EL (cell line): ENCODE measurements at places on chromosomes 6 and 20.

GRCh38 chr6:159866286-159867247, 24.2 kb upstream of the MAS1 start:
- no peak for DNase-seq

GRCh38 chr6:145863366-145863765, 48.8 kb upstream of the FBXO30 start:
- DNase-seq = no peak

- no peak for DNase-seq
These were observed 88.3 kb upstream of the PAK5 start for GRCh38 chr20:9927224-9927623.

DNA sequence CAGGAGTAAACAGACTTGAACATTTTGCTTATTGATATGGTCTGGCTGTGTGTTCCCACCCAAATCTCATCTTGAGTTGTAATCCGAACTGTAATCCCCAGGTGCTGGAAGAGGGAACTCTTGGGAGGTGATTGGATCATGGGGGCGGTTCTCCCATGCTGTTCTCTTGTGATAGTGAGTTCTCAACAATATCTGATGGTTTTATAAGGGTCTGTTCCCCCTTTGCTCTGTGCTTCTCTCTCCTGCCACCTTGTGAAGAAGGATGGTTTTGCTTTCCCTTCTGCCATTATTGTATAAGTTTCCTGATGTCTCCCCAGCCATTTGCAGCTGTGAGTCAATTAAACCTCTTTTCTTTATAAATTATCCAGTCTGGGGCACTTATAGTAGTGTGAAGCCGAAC, 40.0 kb downstream of the MYLIP start:
- peak; percentile 39 for DNase-seq

DNA sequence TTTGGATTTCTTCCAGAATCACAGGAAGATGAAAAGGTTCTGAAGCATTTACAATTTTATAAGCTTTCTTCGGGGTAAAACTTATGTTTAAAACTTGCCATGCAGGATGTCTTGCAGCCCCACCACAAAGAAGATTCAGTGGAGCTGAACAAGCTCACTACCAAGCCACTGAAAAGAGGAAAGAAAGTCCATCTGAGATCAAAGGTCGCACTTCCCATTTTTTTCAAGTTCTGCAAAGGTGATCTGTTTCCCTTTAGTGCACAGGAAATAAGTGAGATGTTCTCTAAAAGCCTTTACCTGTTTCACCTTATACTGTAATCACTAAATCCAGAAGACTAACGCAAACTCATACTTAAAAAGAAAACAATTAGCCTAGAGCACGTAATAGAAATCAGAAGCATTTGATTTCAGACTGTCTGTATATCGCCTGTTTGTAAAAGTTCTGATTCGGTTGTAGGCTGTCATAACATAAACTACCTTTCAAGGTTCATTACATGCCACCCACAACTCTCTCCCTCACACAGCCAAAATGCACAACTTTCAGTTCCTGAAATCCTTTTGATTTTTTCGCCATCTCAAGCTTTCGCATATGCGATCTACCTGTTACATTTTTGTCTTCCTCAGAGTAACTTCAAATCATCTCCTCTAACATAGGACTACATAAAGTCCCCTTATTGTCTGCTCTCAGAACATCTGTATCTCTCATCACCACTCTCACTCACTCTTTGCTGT, 1.8 kb downstream of the ECHDC1 start:
- no peak for DNase-seq

GRCh38 chr6:16751251-16751946, 9.9 kb downstream of the ATXN1 start:
- DNase-seq = peak; percentile 87

GRCh38 chr20:53502820-53503219, 90.8 kb downstream of the ZNF217 start:
- no peak for DNase-seq

DNA sequence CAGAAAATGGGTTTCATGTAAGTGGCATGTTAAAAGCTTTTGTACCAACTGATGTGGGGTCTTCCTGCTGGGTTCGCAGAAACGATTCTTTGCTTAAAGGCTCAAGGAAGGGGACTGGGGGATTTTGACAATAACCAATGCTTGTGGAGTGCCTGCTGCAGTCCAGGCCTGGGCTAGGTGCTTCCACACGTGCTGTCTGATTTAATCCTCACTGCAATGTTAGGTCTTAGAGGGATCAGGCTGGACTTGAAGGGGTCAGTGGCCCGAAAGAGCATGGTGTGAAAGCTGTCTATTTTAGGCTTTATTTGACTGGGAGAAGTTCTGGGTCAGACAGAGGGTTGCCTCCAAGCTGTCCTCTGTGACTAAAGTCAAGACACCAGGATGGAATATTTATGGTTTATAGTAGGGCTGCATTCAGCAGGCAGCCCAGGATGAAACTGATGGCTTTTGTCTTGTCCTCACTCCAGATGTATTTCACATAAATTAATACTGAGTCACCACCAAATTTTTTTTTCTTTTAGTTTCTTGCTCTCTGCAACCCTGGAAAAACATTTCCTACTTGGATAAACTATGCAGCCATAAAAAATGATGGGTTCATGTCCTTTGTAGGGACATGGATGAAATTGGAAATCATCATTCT, 219.1 kb downstream of the ZMYND8 start:
- DNase-seq = peak; percentile 70

DNA sequence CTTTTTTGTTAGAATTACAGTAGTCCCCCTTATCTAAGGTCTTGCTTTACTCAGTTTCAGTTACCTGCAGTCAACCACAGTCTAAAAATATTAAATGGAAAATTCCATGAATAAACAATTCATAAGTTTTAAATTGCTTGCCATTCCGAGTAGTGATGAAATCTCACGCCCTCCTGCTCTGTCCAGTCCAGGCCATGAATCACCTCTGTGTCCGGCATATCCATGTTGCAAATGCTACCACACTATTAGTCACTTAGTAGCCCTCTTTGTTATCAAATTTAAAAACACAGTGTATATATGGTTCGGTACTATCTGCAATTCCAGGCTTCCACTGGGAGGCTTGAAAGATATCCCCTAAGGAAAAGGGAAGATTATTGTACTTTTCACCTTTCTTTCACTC, 164.6 kb upstream of the FAM83B start:
- DNase-seq = peak; percentile 74

DNA sequence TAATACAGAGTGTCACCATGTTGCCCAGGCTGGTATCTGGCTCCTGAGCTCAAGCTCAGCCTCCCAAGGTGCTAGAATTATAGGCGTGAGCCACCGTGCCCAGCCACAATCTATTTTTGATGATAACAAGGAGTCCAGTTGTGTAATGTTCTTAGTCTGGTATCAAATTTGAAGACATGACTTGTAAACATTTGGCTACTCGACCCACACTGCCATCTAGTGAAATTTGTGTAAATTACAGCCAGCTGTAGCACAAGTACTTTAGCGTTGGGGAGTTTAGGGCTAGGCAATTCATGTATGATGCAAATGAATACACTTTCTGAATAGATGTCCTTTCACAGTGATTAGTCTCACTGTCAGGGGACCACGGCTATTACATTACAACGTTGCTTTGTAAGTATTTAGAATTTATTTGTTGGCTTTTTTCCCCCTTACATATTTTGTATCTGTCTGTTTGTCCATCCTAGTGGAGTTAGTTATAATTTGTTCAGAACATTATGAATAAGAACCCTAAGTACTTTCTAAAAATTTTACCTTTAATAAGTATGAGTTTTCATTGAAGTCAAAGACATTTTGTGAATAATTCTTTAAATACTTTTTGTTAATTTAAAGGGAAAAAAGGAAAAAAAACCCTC, 139.7 kb downstream of the PRDM13 start:
- peak; percentile 76 for DNase-seq

- DNase-seq = peak; percentile 55
These were observed 13.9 kb upstream of the IPCEF1 start for GRCh38 chr6:154370545-154370944.

- peak; percentile 77 for DNase-seq
These were observed 27.9 kb downstream of the SDCBP2 start for GRCh38 chr20:1301031-1301529.

DNA sequence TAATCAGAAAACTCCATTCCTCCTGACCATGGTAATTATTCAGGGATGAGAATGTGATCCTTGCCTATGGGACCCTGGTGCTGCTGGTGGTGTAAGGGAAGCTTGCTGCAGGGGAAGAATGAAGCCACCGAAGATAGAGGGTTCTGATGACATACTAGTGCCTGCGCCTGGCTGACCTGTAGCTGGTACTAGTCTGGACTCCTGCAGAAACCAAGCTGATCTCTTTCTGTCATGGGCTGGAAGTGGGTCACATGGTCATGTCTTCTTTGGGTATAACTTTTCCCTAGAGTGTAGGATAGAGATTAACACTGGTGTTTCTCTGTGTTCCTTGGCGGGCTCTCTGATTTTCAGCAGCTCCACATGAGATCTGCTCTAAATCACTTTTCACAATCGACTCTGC, 8.6 kb upstream of the SLC4A11 start:
- no peak for DNase-seq
